ENCODE measurements at places on chromosomes 13 and 19. TPM values are rescaled to one million over a fixed set of nuclear protein-coding genes. Genes with fewer than 3 reads are reported as not detected.

DNA sequence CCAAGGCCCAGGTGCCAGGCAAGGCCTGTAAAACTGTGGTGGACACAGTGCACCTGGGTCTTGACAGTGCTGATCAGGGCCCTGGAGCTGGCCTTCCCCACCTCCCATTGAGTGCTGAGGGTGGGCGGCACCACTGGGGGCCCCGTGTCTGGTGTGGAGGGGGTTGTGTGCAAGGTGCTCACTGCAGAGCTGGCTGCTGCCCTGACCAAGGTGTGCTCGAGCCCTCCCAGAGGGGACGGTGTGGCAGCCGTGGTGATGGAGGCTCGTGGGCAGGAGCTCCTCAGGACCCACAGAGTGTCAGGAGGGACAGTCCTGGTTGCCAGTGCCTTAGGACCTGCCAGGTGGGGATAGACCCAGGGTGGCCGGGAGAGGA lies 23.0 kb downstream of the ATP4B start:
- no peak for DNase-seq
- no peak overlapping the region for H3K4me3 ChIP-seq
- H3K27me3 ChIP-seq = no peaks in the 10 kb centered on the region
- no peak overlapping the region for H3K27ac ChIP-seq

GRCh38 chr13:60143775-60144174 lies 20.0 kb downstream of the DIAPH3 start:
- peaks cover 4% of the 10 kb centered on the region for H3K27me3 ChIP-seq
- H3K27ac ChIP-seq = no peak overlapping the region
- H3K4me3 ChIP-seq = no peak overlapping the region
- H3K4me1 ChIP-seq = no peaks in the 10 kb centered on the region
- no peak for DNase-seq

DNA sequence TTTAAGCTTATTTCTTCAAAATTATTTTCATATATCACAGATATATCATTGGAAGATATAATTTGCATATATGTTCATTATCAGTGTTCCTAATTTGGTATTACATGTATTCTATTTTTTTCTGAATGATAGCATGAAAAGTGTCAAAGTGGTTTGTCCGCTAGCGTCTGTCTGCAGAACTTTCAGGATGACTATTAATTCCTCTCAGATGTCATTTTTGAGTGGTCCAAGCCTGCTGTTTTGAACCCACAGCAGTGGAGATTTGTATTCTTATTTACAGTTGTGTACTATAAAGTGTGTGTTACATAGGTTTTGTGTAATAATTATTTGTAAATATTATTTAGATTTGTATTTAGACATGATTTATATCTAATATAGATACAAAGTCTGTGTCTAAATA lies 8.5 kb downstream of the UTP14C start:
- H3K4me1 ChIP-seq = peaks cover 6% of the 10 kb centered on the region
- no peak overlapping the region for H3K4me3 ChIP-seq
- no peak overlapping the region for H3K27ac ChIP-seq
- H3K36me3 ChIP-seq = peaks cover 26% of the 10 kb centered on the region
- no peaks in the 10 kb centered on the region for H3K27me3 ChIP-seq
- DNase-seq = no peak

- no peak overlapping the region for H3K4me3 ChIP-seq
- H3K27me3 ChIP-seq = no peaks in the 10 kb centered on the region
- peaks cover 52% of the 10 kb centered on the region for H3K4me1 ChIP-seq
- H3K27ac ChIP-seq = no peak overlapping the region
These were observed 51.6 kb downstream of the USP12 start for GRCh38 chr13:27120011-27120410.

DNA sequence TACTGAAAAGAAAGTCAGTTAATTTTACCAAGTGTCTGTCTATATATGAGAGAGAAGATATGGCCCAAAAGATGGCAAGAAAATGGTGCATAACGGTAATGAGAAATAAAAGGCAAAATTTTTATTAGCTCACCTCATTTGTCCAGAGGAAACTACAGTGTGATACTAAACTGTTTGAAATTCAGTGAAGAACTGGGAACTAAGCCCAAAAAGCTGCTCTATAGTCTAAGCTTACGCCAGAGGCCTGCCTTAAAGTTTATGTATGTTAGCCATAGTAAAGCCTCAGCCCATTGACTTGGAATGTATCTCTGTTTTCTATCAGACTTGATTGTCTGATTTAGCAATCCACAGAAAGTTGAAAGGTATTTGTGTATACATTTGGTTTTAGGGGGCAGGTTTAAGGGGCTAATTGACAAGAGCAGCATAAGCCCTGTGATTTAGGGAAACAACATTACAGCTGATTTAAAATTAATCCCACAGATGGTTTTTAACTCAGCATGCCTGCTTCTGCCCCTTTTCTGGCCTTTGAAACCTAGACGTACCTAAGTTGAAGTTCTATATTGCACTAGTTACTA lies 91.0 kb upstream of the MAB21L1 start:
- no peak for DNase-seq
- H3K27ac ChIP-seq = no peak overlapping the region
- H3K4me1 ChIP-seq = no peaks in the 10 kb centered on the region
- H3K4me3 ChIP-seq = no peak overlapping the region
- no peaks in the 10 kb centered on the region for H3K36me3 ChIP-seq
- H3K27me3 ChIP-seq = no peaks in the 10 kb centered on the region

GRCh38 chr13:46124531-46124966 lies 19.7 kb upstream of the CPB2 start:
- peak; percentile 41 for DNase-seq
- peaks cover 22% of the 10 kb centered on the region for H3K36me3 ChIP-seq
- no peak overlapping the region for H3K4me3 ChIP-seq
- H3K27me3 ChIP-seq = no peaks in the 10 kb centered on the region

Gene GAS6
- total RNA-seq = 0.23 TPM

Gene ZNF543
- 6.3 TPM for total RNA-seq

Gene SERP2
- total RNA-seq = 1.1 TPM

Data from activated CD8-positive, alpha-beta T cell treated with anti-CD3 and anti-CD28 coated beads for 36 hours (primary cell).